ENCODE measurements at places on chromosomes 4 and X.

DNA sequence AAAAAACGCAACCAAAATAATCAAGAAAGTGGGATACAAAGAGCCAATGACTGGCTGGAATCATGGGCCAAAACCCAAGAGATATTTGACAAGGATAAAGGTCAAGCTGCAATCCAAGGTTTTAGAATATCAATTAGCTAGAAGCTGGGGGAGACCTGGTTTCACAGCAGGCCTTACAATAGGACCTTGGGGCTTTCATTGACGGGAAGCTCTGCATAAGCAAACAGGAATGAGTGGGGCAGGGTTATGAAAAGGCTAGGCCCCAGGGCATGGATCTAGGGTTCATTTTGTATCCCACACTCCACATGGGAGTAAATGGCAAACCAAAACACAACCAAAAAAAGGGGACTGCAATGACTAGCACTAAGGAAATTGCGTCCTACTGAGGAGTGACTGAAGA lies 215.3 kb downstream of the HS6ST2 start:
- no peak for DNase-seq

DNA sequence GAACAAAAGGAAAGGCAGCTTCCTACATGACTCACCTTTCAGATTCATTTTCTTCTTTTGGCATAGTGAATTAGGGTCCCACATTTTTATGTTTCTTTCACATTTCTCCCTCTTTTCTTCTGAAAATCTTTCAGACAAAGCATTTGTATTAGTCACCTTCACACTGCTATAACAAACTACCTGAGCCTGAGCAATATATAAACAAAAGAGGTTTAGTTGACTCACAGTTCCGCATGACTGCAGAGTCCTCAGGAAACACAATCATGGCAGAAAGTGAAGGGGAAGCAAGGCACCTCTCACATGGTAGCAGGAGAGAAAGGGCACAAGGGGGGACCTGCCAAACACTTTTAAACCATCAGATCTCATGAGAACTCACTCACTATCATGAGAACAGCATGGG lies 36.9 kb downstream of the MAGEA9 start:
- DNase-seq, result no peak

DNA sequence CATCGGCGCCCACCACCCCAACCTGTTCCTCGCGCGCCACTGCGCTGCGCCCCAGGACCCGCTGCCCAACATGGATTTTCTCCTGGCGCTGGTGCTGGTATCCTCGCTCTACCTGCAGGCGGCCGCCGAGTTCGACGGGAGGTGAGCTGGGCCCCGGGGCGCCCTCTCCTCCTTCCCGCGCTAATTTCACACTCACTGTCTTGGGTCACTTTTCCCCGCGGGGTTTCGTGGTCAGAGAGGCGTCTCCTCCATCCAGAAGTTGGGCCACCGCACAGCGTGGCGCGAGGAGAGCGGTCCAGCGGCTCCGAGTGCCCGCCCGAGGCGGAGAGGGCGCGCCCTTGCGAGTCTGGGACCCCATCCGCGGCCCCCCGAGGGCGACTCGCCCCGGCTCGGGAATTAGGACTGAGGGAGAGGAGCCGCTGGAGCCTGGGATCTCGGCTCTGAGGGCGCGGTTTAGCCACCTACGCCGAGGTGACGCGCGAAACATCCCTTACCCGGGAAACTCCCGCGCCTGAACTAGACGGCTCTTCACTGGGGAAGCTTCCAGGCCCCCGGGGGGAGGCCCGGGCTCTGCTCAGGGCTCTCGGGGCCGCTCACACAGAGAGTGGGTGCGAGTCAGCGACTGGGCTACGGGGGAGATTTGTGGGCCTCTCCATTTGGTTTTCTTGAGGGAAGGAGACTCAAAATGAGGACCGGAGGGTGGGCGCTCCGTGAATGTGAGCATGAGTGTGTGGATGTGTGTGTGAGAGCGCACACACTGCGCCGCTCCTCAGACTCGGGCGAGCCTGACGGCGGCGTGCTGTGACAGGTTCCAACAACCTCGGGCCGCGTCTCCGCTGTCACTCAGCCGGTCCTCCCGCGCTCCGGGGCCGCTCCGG lies 551 bp downstream of the NPNT start:
- no peak for DNase-seq

- DNase-seq, result no peak
These were observed 362.3 kb downstream of the PABPC4L start for GRCh38 chr4:133839326-133839725.

- no peak for DNase-seq
These were observed 538.2 kb downstream of the INPP4B start for GRCh38 chr4:142307857-142308256.

- no peak for DNase-seq
These were observed 307.8 kb upstream of the GIMD1 start for GRCh38 chr4:106676173-106676921.

DNA sequence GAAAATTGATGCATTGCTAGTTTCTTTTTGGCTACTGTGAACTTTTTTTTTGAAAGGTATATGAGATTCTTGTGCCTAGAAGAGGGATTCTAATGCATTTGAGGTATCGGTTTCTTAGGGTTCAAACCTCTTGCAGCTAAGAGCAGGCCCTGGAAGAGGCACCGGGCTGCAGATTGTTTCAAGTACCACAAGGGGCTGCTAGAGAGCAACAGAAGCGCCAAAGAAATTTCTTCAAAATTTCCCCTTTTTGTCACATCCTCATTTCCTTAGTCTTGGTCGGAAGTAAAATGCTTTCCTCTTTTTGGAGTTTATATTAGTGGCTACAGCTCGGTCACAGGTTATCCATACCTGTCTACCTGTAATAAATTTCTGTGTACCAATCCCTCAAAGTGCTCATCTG lies 89.8 kb downstream of the PDGFRA start:
- DNase-seq, result no peak

DNA sequence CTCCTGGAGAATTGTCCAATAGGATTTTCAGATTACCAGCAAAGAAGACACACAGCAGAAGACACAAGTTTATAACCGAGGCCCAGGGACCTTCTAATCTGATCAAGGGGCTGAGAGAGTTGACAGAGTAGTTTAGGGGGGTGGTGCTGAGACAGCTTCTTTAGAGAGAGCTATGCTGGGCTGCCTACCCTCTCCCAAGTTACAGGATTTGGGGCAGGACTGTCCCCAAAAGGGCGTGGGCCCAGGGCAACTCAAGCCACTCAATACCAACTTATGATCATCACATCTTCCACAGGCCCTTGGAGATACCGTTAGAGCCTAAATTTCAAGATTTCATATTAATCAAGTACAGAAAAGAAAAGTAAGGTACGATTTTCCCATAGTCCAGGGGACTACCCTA lies 43.0 kb downstream of the PDHA1 start:
- DNase-seq, result no peak

GRCh38 chr4:108919226-108919893 lies 156.5 kb upstream of the ETNPPL start:
- DNase-seq, result no peak

DNA sequence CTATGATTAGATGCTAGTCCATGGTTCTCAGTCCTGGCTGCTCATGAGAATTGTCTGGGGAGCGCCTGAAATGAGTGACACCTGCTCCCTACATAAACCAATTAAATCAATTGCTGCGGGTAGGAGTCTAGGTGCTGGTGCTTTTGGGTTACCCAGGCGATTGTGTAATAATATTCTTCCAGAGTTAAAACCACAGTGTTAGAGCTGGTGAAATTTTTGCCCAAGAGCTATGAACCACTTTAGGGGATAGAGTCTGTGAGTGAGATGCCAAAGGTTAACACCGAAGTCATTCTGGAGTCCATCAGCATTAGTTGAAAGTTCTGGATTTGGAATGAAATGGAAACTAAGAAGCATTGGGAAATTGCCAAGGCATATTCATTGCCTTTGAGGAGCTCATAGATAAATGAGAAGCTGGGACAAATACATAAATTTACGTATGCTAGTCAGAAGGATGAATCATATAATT lies 15.3 kb downstream of the PDK3 start:
- no peak for DNase-seq

- DNase-seq, result no peak
These were observed 151.8 kb downstream of the SLC7A11 start for GRCh38 chr4:138090150-138090917.

Measured in stimulated activated CD8-positive, alpha-beta memory T cell treated with anti-CD3 and anti-CD28 coated beads, Interleukin-7, amount 100 ng/mL, for 1 hour (primary cell).